ENCODE measurements at places on chromosomes 4 and X. TPM values are rescaled to one million over a fixed set of nuclear protein-coding genes. Genes with fewer than 3 reads are reported as not detected.

- no peaks in the 10 kb centered on the region for H3K27me3 ChIP-seq
- H3K27ac ChIP-seq = no peak overlapping the region
- no peak for DNase-seq
- no peak overlapping the region for H3K4me3 ChIP-seq
- no peaks in the 10 kb centered on the region for H3K36me3 ChIP-seq
- no peaks in the 10 kb centered on the region for H3K4me1 ChIP-seq
Measured at GRCh38 chr4:85218756-85219155, 252.3 kb upstream of the WDFY3 start.

- no peak overlapping the region for H3K27ac ChIP-seq
- H3K4me3 ChIP-seq = no peak overlapping the region
- peaks cover 3% of the 10 kb centered on the region for H3K36me3 ChIP-seq
- DNase-seq = no peak
- peaks cover 4% of the 10 kb centered on the region for H3K27me3 ChIP-seq
Measured at GRCh38 chrX:135585153-135585552, 64.7 kb downstream of the INTS6L start.

- H3K4me3 ChIP-seq = peak overlapping the region; percentile 85
- H3K36me3 ChIP-seq = peaks cover 23% of the 10 kb centered on the region
- H3K27ac ChIP-seq = peak overlapping the region; percentile 84
- no peaks in the 10 kb centered on the region for H3K27me3 ChIP-seq
- peaks cover 42% of the 10 kb centered on the region for H3K4me1 ChIP-seq
Measured at GRCh38 chr4:98996056-98996764, 689 bp downstream of the METAP1 start.

GRCh38 chr4:156537286-156537685 lies 434.3 kb downstream of the PDGFC start:
- no peaks in the 10 kb centered on the region for H3K4me1 ChIP-seq
- H3K4me3 ChIP-seq = no peak overlapping the region
- no peaks in the 10 kb centered on the region for H3K36me3 ChIP-seq
- H3K27ac ChIP-seq = no peak overlapping the region
- no peak for DNase-seq
- H3K27me3 ChIP-seq = no peaks in the 10 kb centered on the region

- H3K27me3 ChIP-seq = no peaks in the 10 kb centered on the region
- no peak overlapping the region for H3K27ac ChIP-seq
- no peaks in the 10 kb centered on the region for H3K36me3 ChIP-seq
- no peak overlapping the region for H3K4me3 ChIP-seq
- no peaks in the 10 kb centered on the region for H3K4me1 ChIP-seq
Measured at GRCh38 chrX:150465881-150466775, 102.3 kb upstream of the MTM1 start.

DNA sequence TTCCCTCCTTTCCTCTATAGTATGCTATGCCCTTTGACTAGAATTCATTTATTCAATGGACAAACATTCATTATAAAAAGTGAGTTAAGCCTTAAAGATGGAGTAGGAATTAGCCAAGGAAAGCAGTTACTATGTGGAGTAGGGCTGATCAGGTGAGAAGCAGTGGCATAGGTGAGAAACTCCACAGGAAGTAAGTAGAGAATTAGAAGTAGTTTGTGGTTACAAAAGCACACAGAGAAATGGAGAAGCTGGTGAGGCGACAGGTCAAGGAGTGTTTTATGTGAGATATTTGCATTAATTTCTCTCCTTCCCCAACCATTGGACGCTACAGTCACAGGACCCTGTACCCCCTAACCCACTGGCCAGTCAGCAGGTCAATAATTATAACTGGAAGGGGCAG lies 30.6 kb downstream of the SETD7 start:
- no peak overlapping the region for H3K4me3 ChIP-seq
- peaks cover 15% of the 10 kb centered on the region for H3K4me1 ChIP-seq
- H3K27ac ChIP-seq = no peak overlapping the region
- no peaks in the 10 kb centered on the region for H3K27me3 ChIP-seq
- H3K36me3 ChIP-seq = peaks cover 47% of the 10 kb centered on the region

GRCh38 chr4:127629371-127629770 lies 3.4 kb upstream of the INTU start:
- peaks cover 10% of the 10 kb centered on the region for H3K4me1 ChIP-seq
- no peaks in the 10 kb centered on the region for H3K36me3 ChIP-seq
- no peak overlapping the region for H3K4me3 ChIP-seq

- H3K27ac ChIP-seq = no peak overlapping the region
- peak; percentile 20 for DNase-seq
- no peaks in the 10 kb centered on the region for H3K27me3 ChIP-seq
Measured at GRCh38 chr4:25792200-25792791, 70.5 kb downstream of the SEL1L3 start.

GRCh38 chr4:68906780-68907137 lies 44.8 kb downstream of the UGT2A3 start:
- H3K4me1 ChIP-seq = no peaks in the 10 kb centered on the region
- H3K27me3 ChIP-seq = no peaks in the 10 kb centered on the region
- no peaks in the 10 kb centered on the region for H3K36me3 ChIP-seq
- no peak overlapping the region for H3K27ac ChIP-seq

DNA sequence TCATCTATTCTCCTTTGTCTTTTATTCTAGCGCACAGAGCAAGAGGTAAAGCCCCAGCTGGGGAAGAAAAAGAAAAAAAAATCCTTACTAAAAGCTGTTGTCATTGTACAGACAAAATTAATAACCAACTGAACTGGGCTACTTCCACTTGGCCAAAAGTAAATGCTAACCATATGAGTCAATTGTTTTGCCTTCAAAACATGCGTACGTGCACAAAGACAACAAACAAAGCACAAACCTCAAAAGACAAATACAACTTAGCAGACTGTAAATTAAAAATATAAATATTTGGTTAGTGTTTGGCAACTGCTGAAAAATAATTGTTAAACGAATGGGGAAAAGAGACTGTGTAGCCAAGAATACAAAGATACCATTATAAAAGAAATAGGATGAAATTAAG lies 5.9 kb downstream of the EDA2R start:
- no peak overlapping the region for H3K4me3 ChIP-seq
- no peaks in the 10 kb centered on the region for H3K36me3 ChIP-seq
- no peak for DNase-seq

GRCh38 chr4:121462660-121463261 lies 81.9 kb upstream of the QRFPR start:
- H3K4me1 ChIP-seq = no peaks in the 10 kb centered on the region
- no peak overlapping the region for H3K4me3 ChIP-seq
- peaks cover 22% of the 10 kb centered on the region for H3K27me3 ChIP-seq
- H3K27ac ChIP-seq = no peak overlapping the region
- DNase-seq = peak; percentile 64

GRCh38 chrX:30489323-30489722 lies 88.2 kb downstream of the TASL start:
- no peaks in the 10 kb centered on the region for H3K36me3 ChIP-seq
- DNase-seq = no peak
- H3K4me1 ChIP-seq = no peaks in the 10 kb centered on the region
- H3K27me3 ChIP-seq = no peaks in the 10 kb centered on the region
- H3K4me3 ChIP-seq = no peak overlapping the region

DNA sequence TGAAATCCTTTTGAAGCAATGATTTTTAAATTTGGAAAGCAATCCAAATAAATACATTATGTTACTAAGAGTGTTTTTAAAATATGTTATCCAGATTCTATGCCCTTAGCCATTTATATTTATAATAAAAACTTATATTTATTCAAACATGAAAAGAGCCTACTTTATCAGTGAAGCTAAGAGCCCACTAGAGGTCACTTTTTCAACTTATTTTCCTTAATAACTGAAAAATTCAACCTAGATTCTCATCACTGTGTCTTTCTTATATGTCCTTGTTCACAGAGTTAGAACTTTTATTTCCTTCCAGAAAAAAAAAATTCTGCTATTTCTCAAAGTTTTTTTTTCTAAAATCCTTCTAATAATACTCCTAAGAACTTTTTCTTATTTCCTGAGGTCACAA lies 23.9 kb downstream of the PRDM8 start:
- DNase-seq = no peak
- H3K27ac ChIP-seq = no peak overlapping the region
- no peaks in the 10 kb centered on the region for H3K4me1 ChIP-seq
- H3K27me3 ChIP-seq = peaks cover 25% of the 10 kb centered on the region
- no peak overlapping the region for H3K4me3 ChIP-seq
- H3K36me3 ChIP-seq = no peaks in the 10 kb centered on the region

- H3K36me3 ChIP-seq = no peaks in the 10 kb centered on the region
- H3K4me1 ChIP-seq = peaks cover 3% of the 10 kb centered on the region
- no peaks in the 10 kb centered on the region for H3K27me3 ChIP-seq
- no peak overlapping the region for H3K27ac ChIP-seq
Measured at GRCh38 chrX:24423960-24424359, 41.1 kb upstream of the PDK3 start.

GRCh38 chr4:18082236-18082635 lies 60.7 kb upstream of the LCORL start:
- no peaks in the 10 kb centered on the region for H3K36me3 ChIP-seq
- no peak overlapping the region for H3K4me3 ChIP-seq
- H3K4me1 ChIP-seq = no peaks in the 10 kb centered on the region
- DNase-seq = no peak

- no peaks in the 10 kb centered on the region for H3K36me3 ChIP-seq
- no peak for DNase-seq
- H3K27me3 ChIP-seq = no peaks in the 10 kb centered on the region
- H3K4me1 ChIP-seq = no peaks in the 10 kb centered on the region
Measured at GRCh38 chrX:136166221-136166855, 19.0 kb downstream of the FHL1 start.

GRCh38 chrX:28487818-28488217 lies 99.4 kb upstream of the IL1RAPL1 start:
- no peak for DNase-seq
- no peaks in the 10 kb centered on the region for H3K27me3 ChIP-seq
- no peaks in the 10 kb centered on the region for H3K4me1 ChIP-seq
- H3K27ac ChIP-seq = no peak overlapping the region
- no peaks in the 10 kb centered on the region for H3K36me3 ChIP-seq
- no peak overlapping the region for H3K4me3 ChIP-seq

- peak; percentile 2 for DNase-seq
- no peaks in the 10 kb centered on the region for H3K4me1 ChIP-seq
- no peaks in the 10 kb centered on the region for H3K36me3 ChIP-seq
- no peak overlapping the region for H3K27ac ChIP-seq
Measured at GRCh38 chrX:112008724-112009123, 73.9 kb downstream of the TRPC5 start.

- H3K27me3 ChIP-seq = peaks cover 23% of the 10 kb centered on the region
- peak; percentile 18 for DNase-seq
- H3K4me1 ChIP-seq = peaks cover 5% of the 10 kb centered on the region
- H3K27ac ChIP-seq = no peak overlapping the region
- no peaks in the 10 kb centered on the region for H3K36me3 ChIP-seq
Measured at GRCh38 chr4:167233685-167234315, 494 bp downstream of the SPOCK3 start.

- H3K36me3 ChIP-seq = peaks cover 18% of the 10 kb centered on the region
- H3K4me3 ChIP-seq = no peak overlapping the region
- no peaks in the 10 kb centered on the region for H3K27me3 ChIP-seq
- DNase-seq = no peak
Measured at GRCh38 chr4:1234811-1235292, 14.1 kb downstream of the CTBP1 start.

GRCh38 chr4:76964769-76965168 lies 15.2 kb downstream of the SEPTIN11 start:
- no peak overlapping the region for H3K4me3 ChIP-seq
- no peaks in the 10 kb centered on the region for H3K27me3 ChIP-seq
- peaks cover 22% of the 10 kb centered on the region for H3K4me1 ChIP-seq
- no peak overlapping the region for H3K27ac ChIP-seq

DNA sequence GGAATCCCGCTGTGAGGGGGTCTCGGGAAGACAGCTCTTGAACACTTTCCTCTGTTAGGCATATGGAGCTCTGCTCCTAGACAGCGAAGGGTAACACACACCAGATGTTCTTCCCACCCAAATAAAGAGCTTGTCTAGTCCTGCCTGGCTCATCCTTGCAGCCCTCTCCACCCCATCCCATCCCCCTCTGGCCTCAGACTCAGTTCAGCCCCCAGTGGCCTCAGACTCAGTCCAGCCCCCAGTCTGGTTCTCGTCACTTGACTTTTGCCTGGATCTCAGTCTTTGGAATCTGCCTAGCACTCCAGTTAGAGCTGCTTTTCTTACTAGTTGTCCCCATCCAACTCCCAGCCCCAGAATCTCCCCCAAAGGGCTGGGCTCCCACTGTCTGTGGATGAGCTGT lies 14.9 kb downstream of the RAB33A start:
- DNase-seq = no peak
- H3K27me3 ChIP-seq = no peaks in the 10 kb centered on the region
- no peak overlapping the region for H3K4me3 ChIP-seq
- H3K27ac ChIP-seq = no peak overlapping the region

- H3K27me3 ChIP-seq = no peaks in the 10 kb centered on the region
- H3K4me3 ChIP-seq = no peak overlapping the region
- DNase-seq = no peak
- peak overlapping the region; percentile 89 for H3K27ac ChIP-seq
Measured at GRCh38 chrX:65690057-65690855, 22.8 kb downstream of the MSN start.

DNA sequence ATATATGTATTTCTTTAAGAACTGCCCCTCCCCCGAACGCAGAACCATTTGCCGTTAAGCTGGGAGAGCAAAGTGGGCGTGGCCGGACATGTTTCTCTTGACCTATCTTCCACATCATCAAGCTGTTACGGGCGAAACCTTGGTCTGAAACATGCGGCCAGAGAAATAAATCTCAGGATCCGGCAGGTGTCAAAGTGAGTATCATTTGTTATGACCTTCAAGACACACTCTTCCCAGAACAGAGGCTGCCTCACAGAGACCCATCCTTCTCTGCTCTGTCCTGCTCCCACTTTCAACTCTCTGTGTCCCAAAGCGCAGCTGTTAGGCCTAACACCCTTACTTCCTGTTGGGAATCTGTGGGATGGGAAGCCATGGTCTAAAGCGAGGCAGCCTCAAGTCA lies at the start of gene MAGEB18:
Gene MAGEB18, plus strand, starts transcription at position 70 of the 400 bp plus-strand sequence. CDS start 643 bp downstream, outside the sequence.
- H3K36me3 ChIP-seq = no peaks in the 10 kb centered on the region
- no peak within 1 kb of the TSS for H3K4me3 ChIP-seq
- DNase-seq = no peak
- no peaks in the 10 kb centered on the region for H3K27me3 ChIP-seq
- no peak within 1 kb of the TSS for H3K27ac ChIP-seq

DNA sequence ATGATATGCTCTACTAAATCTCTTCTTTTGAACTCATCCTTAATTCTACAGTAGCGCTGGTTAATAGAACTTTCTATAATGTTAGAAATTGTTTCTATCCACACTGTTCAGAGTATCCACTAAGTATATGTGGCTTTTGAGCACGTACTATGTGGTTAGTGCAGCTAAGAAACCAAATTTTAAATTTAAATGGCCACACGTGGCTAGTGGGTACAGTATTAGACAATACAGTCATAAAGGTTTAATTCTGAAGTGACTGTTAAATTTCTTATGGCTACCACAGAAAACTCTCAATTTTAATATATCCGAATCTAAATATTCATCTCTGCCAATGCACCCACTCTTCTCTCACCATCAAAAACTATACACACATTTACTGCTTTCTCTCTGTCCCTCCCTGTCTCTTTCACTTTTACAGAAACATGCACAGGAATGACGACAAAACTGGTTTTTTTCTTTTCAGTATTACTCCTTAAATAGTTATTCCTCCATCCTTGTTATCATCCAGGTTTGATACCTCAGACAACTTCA lies 583.9 kb downstream of the KCTD8 start:
- no peak for DNase-seq
- H3K4me1 ChIP-seq = no peaks in the 10 kb centered on the region
- H3K27ac ChIP-seq = no peak overlapping the region

Gene F8
- total RNA-seq = 4.1 TPM

Gene SORCS2
- total RNA-seq = 0.05 TPM

Gene TLL1
- not detected for total RNA-seq

Gene SHROOM2
- total RNA-seq = not detected

Gene ETDA
- total RNA-seq = not detected

Gene GRPR
- not detected for total RNA-seq

Gene CT83
- not detected for total RNA-seq

Gene POLN
- total RNA-seq = 2.9 TPM

Gene COL4A5
- not detected for total RNA-seq

Gene NR3C2
- 6.4 TPM for total RNA-seq

Gene ZIC3
- not detected for total RNA-seq

Gene BEND2
- total RNA-seq = not detected

Gene TLR6
- 1.6 TPM for total RNA-seq

Gene HTT-AS
- not detected for total RNA-seq

Gene NALF2
- 0.18 TPM for total RNA-seq

Gene CENPI
- 17.5 TPM for total RNA-seq

All from activated CD8-positive, alpha-beta T cell treated with anti-CD3 and anti-CD28 coated beads for 36 hours (primary cell).